HepG2 (cell line): ENCODE measurements at places on chromosomes 16 and 17.
A peak's percentile ranks its signal among the peaks of the same experiment; 100 is the strongest.

DNA sequence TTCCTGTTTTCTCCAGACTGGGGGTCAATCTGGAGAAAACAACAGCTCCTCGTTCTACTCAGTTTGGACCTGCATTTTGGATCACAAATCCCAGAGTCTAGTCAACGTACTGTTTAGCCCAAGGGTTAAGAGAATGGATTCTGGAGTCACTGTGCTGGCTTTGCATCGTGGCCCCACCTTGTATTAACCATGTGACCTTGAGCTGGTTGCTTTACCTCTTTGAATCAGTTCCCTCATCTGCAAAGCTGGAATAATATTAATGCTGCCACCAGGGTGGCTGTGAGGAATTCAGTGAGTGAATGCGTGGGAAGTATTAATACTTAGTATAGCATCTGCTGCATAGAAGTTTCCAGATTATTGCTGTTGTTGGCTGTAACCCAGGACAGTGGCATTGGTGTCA, 11.3 kb upstream of the DHRS7C start:
- no peaks in the 10 kb centered on the region for H3K36me3 ChIP-seq
- no peak overlapping the region for H3K27ac ChIP-seq
- no peak for DNase-seq
- peaks cover 33% of the 10 kb centered on the region; the same call in 2 of the 3 replicates for H3K27me3 ChIP-seq

- H3K27ac ChIP-seq, result no peak overlapping the region
- H3K4me3 ChIP-seq, result no peak overlapping the region
- no peaks in the 10 kb centered on the region for H3K27me3 ChIP-seq
- H3K36me3 ChIP-seq, result peaks cover 53% of the 10 kb centered on the region
- H3K4me1 ChIP-seq, result no peaks in the 10 kb centered on the region
- DNase-seq, result no peak
Observed at GRCh38 chr16:66809765-66810164, 8.4 kb upstream of the TERB1 start.

GRCh38 chr16:7268182-7268581, 64.5 kb upstream of the RBFOX1 start:
- no peak overlapping the region for H3K27ac ChIP-seq
- H3K4me3 ChIP-seq, result no peak overlapping the region
- peak; percentile 44 for DNase-seq
- H3K27me3 ChIP-seq, result no peaks in the 10 kb centered on the region

GRCh38 chr17:65174974-65175373, 37.8 kb downstream of the RGS9 start:
- H3K36me3 ChIP-seq, result no peaks in the 10 kb centered on the region
- H3K4me3 ChIP-seq, result no peak overlapping the region
- peaks cover 10% of the 10 kb centered on the region; the same call in 1 of the 3 replicates for H3K27me3 ChIP-seq
- no peak overlapping the region for H3K27ac ChIP-seq
- H3K4me1 ChIP-seq, result no peaks in the 10 kb centered on the region

DNA sequence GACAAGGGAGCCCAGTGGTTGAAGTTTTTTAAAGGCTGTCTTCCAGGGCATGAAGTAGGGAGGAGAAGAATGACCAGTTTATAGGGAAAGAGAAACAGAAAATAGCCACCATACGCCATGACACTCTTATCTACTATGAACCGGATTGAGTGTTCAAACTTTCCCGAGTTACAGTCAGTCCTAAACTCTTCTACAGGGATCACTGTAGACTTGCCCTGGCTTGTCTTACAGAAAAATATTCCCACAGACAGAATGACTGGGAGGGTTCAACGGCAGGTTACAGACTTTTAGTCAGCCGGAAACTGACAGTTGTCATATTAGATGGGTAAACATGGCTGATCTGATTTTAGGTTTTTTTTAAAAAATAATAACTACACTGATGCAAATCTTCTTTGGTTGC, 662.5 kb upstream of the SOX9 start:
- H3K4me1 ChIP-seq, result no peaks in the 10 kb centered on the region
- H3K4me3 ChIP-seq, result no peak overlapping the region
- no peak for DNase-seq
- no peak overlapping the region for H3K27ac ChIP-seq

DNA sequence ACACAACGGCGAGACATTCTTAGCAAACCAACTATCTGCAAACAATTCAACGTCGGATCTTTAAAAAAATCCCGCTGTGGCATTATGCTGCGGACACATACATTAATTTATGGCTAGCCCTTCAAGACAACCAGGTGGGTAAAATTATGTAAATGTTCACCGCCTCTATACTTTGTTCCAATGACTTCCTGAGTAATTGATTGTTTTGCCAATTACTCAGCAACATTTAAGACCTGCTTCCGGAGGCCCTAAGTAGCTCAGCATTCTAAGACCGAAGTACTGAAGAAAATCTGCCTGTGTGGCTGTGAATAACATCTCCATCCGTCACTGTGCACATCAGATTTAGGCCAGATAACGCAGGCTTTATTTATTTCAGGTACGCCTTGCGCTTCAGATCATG, 23.3 kb downstream of the QPRT start:
- peaks cover 19% of the 10 kb centered on the region for H3K4me1 ChIP-seq
- H3K4me3 ChIP-seq, result no peak overlapping the region
- peaks cover 6% of the 10 kb centered on the region; the same call in 2 of the 3 replicates for H3K36me3 ChIP-seq
- no peak for DNase-seq
- H3K27ac ChIP-seq, result no peak overlapping the region
